Lower lobe of right lung (tissue), 2 donors: ENCODE measurements at places on chromosomes 2 and 18. TPM values are rescaled to one million over a fixed set of nuclear protein-coding genes. Genes with fewer than 3 reads are reported as not detected.

The GREB1L gene
- total RNA-seq: 0.74 TPM

DNA sequence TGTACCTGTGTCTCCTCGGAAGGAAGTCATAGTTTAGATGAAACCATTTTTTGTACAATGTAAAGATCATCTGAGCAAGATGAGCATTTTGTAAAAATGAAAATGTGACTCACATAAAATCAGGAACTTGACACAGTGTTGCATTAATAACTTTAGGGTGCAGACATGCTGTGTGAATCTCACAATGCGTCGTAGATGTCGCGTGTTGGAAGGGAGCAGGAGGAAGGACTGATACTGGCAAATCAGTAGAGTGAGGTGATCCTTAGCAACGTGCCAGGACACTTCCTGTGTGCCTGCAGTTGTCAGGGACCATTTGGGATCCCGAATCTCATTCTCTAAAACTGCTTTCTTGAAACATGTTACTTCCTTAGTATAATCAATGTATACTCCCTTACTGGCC, 103.1 kb downstream of the SH3BP4 start:
- no peak overlapping the region for H3K4me3 ChIP-seq
- H3K27ac ChIP-seq: no peak overlapping the region
- H3K36me3 ChIP-seq: peaks cover 27% of the 10 kb centered on the region
- H3K27me3 ChIP-seq: no peaks in the 10 kb centered on the region
- peaks cover 17% of the 10 kb centered on the region for H3K4me1 ChIP-seq

DNA sequence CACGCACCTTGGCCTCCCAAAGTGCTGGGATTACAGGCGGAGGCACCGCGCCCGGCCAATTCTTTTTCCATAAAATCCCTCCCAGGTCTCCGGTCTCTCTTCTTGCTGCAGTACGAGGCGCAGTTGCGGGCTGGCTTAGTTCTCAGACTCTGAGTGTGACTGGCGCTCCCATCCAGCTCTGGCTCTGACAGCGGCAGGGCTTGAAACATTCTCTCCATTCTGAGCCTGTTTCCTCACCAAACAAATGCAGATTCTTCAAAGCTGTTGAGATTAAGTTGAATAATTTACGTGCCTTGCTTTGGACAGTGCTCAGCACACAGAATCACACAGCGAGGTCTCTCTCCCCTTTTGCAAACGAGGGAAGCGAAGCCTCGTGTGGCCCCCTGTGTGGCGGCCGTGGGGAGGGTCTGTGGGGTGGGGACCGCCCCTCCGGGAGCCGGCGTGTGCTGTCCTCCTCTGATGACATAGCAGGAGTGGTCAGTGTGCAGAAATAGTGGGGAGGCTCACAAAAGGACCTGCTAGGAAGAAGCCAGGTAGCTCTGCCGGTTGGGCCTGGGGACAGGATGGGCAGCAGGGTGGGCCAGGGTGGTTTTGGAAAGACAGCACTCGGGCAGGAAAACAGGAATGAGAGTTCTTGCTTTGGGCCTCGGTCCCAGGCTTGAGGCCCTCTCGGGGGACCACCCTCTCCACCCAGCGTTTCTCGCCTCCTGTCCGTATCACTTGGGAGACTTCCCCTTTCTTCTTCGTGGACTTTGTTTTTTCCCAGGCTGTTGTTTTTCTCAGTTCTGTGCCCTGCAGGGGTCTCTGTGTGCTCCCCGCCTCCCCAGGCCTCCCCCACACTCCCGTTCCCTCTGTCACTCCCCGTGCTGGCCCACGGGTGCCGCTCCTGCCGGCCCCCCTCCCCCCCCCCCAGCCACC, 75.0 kb downstream of the KCNG2 start:
- no peaks in the 10 kb centered on the region for H3K36me3 ChIP-seq
- H3K27ac ChIP-seq: no peak overlapping the region
- no peaks in the 10 kb centered on the region for H3K4me1 ChIP-seq

The TTC21B gene
- total RNA-seq: 25.8 TPM

The PDE11A gene
- 0.27 TPM for total RNA-seq
